Activated CD4-positive, CD25-positive, alpha-beta regulatory T cell treated with anti-CD3 and anti-CD28 coated beads, Interleukin-2, amount 50 U/mL, for 16 hours (primary cell): ENCODE measurements at places on chromosomes 3 and 15.

DNA sequence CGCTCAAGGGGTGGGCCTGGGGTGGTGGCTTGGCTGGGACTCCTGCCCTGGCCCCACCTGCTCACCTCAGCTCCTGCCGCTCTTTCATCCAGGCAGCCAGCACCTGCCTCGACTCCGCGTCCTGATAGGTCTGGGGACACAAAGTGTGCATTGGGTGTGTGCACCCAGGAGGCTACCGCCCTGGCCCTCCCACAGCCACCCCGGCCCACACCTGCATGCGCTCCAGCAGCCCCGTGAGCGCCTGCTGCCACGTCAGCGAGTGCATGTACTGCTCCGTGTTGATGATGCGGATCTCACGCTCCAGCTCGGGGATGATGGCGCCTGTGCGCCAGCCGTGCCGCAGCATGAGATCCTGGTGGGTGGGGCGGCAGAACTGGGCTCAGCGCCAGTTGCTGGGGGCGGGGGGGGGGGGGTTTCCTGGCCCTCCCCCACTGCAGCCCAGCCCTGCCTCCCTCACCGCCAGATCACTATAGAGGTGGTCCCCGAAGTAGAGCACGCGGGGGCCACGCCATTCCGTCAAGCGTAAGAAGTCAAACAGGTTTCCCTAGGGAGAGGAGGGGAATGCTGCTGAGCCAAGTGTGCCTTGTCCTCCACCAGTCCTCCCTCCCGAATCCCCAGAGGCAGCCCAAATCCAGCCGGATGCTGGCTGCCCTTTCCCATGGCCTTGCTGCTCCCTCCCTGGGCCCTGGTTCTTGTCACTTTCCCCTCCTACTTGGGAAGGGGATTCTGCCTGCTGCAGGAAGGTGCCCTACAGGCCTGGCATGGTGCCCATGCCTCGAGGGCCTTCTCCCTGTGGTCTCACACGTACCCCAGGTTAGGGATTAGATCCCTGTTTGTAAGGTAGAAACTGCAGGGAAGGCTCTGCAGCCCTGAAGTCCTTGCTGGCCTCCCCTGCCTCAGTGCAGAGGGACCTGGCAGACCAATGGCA, 8.6 kb downstream of the NT5DC2 start:
- no peak for DNase-seq

- DNase-seq = no peak
Observed at GRCh38 chr15:60887139-60887538, 342.0 kb downstream of the RORA start.

GRCh38 chr3:97712919-97713318, 51.6 kb upstream of the ARL6 start:
- DNase-seq = no peak

DNA sequence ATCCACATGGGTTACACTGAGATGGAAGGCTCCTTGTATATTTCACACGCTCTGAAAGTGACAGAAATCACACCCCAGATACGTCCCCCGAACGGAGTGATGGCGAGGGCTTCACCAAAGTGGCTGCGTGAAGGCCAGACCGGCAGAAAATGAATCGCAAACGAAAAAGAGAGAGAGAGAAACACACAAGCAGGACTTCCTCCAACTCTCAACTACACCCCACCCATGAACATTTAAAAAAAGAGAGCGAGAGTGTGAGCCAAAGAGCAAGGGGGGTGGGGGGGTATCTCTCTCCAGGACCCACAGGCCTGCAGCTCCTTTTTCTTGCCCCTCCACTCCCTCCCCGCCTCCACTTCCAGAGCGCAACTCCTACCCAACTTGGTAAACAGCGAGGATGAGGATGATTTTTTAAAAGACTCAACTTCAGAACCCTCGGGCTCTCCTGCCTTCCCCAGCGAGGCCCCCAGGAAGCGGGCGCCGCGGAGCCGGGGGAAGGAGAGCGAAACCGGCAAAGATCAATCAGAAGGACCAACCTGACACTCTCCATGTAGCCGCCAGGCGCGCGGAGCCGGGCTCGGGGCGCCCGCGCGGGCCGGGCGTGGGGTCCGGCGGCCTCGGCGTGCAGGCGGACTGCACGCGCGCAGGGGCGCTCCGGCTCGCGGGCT, 519.1 kb downstream of the FOXP1 start:
- peak; percentile 53 for DNase-seq

DNA sequence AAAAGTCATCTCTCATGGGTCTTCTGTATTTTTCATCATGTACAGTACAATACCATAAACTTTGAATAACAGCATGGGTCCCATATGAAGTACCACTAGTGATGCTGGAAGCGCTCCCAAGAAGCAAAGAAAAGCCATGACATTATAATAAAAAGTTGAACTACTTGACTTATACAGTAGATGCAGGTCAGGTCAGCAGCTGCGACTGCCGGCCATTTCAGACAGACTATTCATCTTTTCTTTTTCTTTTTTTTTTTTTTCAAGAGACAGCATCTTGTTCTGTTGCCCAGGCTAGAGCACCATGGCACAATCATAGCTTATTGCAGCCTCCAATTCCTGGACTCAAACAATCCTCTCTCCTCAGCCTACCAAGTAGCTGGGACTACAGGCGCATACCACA, 10.2 kb downstream of the RAF1 start:
- DNase-seq = no peak

DNA sequence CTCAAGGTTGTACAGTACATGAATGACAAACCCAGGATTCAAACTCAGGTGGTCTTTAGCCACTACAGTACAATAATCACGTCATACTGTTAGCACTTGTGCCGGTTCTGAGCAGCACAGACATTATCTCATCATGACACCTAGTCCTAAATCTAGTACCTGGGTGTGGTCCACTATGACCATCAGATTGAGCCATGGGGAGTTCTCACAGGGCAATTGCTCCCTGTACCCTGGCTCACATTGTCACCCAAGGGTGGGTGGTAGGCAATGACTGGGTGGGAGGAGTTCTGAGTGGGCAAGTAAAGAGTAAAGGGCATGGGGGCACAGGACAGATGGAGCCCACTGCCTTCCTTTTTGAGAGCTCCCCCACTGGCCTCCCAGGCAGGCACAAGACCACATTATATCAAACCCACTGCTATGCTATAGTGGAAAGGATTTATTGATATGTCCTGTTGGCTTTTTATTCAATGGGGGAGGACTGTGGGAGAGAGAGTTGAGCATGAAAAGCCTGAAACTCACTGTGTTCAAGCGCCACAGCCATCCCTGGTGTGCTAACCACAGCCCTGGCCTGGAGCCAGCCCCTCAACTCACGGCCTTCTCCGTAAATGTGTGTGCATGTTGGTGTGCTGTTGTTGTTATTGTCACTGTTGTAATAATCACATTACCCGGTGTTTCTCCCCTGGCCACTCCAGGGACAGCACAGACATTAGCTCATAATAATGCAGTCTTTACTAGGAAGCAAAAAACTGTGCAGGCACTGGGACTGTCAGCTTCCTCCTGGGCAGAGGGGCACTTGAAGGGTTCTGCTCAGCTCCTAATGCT, 27.3 kb downstream of the ADCY5 start:
- DNase-seq = no peak

DNA sequence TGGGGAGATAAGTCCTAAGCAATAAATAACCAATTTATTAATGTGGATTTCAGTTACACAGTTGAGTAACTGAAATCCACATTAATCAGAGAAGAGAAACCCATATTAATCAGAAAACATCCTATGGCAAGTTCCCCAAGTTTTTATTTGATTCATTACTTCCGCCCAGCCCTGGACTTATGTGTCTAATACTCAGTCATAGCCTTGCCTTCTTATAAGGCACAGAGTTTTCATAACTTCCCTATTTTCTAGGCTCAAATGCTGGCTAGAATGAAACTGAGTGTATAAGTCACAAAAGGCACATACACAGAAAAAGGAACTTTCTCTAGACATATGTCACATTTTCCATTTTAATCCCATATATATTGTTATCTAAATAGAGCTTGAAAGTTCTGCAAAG, 28.8 kb downstream of the CD47 start:
- no peak for DNase-seq

- DNase-seq = no peak
Observed at GRCh38 chr15:37086120-37086519, 14.2 kb downstream of the MEIS2 start.

GRCh38 chr15:89175617-89176191, 45.7 kb downstream of the RLBP1 start:
- DNase-seq = no peak

- no peak for DNase-seq
Observed at GRCh38 chr15:48389691-48390143, 58.5 kb downstream of the DUT start.

DNA sequence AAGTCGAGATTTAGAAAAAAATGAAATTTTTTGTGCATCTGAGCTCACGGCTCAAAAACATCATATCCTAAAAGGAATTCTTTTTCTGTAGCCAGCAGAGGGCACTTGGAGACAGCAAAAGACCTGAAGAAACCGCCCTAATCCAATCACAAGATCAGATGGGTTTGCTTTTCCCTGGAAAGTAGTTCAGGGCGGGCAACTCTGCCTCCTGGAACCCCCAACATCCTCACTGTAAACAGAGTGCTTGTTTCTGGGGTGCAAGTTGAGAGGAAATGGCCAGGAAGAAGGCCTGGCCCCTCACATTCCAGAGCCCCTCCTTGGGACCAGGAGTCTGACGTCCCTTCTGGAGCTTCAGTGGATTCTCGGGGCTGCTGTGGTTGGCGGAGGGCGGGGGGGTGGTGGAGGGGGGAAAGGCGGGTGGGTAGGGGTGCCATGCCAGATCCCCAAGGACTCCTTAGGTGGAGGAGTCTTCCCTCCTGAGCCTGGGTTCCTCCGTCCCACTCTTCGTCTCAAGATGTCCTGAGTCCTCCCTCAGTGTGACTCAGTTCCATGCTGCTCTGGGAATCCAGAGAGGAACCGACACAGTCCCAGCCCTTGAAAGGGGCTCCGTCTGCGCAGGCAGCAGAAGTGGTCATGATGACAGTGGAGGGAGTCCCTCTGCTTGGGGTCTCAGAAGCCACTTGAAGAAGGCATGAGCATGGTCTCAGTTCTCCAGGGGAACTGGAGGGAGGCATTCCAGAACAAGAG, 35.9 kb downstream of the CCK start:
- no peak for DNase-seq

DNA sequence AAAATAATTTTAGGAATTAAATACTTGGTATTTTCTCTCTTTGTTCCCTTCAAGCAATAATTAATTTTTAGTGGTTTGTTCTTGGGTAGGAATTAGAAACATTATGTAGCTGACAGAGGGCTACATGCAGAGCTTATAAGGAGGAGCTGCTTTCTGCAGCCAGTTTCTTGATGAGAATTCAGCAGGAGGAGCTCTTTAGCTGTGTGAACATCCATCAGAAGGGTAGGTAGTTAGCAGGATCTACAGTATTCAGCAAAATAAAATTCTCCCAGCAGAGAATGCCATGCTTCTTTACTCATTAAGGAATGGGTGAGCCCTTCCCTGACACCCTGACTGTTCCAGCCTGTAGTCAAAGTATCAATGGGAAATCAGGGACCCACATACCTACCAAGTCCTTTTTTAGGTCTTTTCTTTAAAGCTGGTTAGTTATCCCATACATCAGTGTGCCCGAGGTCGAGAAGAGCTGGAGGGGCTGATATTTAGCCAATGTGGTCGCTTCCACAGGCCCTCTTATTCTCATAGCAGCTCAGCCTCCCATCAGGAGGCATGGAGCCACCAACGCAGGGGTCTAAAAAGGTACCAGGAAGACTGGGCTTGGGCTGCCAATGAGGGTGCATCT, 54.0 kb downstream of the KCNAB1 start:
- no peak for DNase-seq

DNA sequence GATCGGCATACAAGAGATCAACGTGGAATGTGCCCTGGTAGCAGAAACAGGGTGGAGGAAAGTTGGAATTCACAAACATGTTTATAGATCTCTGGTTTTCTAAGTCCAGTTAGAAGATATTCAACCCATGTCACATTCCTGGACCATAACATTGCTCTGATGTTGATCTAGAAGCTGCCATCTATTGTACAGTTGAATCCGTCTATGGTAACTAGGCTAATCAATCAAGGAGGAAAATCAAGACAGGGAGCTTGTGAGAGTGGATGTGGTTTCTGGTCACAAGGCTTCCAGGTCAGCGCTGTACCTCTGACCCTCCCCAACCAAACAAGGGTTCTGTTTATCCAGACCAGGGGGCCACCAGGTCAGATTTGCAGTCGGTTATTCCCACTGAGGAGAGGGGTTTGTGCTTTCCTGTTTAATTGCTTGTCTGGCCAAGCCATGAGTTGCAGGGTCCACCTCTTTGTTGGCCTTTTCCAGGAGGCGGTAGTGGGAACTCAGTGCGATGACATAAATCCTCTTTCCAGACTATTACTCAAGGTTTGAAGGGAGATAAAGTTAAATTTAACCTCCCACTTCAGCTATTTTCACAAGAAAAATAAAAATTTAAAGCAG, 130.3 kb downstream of the SLCO3A1 start:
- no peak for DNase-seq

DNA sequence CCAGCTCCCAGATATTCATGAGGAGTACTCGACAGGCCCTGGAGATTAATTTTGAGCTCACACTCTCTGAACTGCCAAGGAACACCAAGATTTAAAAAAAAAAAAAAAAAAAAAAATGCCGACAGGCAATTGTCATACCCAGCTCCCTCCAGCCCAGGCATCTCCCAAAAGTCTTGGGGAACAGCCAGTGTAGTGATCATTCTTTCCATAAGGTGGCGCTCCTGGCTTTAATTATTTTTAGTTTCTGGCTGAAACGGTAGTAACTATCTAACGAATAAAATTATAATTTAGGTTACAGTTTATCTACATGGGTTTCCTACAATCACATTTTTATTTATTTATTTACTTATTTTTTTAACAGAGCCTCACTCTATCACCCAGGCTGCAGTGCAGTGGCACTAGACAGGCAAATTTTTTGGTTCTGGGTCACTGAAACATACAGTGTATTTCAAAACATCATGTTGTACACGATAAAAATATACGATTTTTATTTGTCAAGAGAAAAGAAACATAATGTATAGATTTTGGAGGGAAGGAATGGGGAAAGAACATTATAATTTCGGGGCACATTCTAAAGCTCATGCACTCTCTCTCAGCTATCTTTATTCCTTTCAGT, 157.3 kb downstream of the ADAMTS9 start:
- DNase-seq = no peak

DNA sequence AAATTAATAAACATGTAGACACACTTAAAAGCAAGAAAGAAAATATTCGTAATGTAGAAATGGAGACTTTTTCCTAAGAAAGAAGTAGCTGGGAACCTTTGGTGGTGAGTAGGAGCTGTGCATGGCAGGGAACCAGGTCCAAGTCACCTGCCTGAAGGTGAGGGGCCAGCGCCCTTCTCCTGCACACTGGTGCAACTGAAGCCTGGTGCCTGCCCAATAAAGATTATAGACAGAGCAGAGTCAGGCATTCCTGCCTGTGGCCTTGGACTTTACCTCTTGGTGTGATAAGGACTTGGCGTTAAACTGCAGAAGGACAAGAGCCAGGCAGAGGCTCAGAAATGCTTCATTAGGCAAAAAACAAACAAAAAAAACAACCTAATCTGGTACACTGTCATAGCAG, 14.2 kb downstream of the CFAP91 start:
- no peak for DNase-seq
